ENCODE measurements at places on chromosomes 2 and 18. TPM values are rescaled to one million over a fixed set of nuclear protein-coding genes. Genes with fewer than 3 reads are reported as not detected.
A peak's percentile ranks its signal among the peaks of the same experiment; 100 is the strongest.

Gene TTLL4
- total RNA-seq = 6.0 TPM

Gene DNAJC5G
- 6.0 TPM for total RNA-seq

Gene TUBB8B
- not detected for total RNA-seq

GRCh38 chr2:35932276-35932963 is 423.2 kb upstream of the CRIM1 start:
- no peaks in the 10 kb centered on the region for H3K27me3 ChIP-seq
- no peak overlapping the region for H3K27ac ChIP-seq
- DNase-seq = no peak

Gene PRKAG3
- total RNA-seq = not detected

GRCh38 chr2:48548840-48549239 is 18.9 kb downstream of the STON1 start:
- DNase-seq = no peak
- H3K27ac ChIP-seq = no peak overlapping the region
- no peaks in the 10 kb centered on the region for H3K27me3 ChIP-seq
- H3K4me3 ChIP-seq = no peak overlapping the region
- H3K36me3 ChIP-seq = no peaks in the 10 kb centered on the region
- H3K4me1 ChIP-seq = no peaks in the 10 kb centered on the region

DNA sequence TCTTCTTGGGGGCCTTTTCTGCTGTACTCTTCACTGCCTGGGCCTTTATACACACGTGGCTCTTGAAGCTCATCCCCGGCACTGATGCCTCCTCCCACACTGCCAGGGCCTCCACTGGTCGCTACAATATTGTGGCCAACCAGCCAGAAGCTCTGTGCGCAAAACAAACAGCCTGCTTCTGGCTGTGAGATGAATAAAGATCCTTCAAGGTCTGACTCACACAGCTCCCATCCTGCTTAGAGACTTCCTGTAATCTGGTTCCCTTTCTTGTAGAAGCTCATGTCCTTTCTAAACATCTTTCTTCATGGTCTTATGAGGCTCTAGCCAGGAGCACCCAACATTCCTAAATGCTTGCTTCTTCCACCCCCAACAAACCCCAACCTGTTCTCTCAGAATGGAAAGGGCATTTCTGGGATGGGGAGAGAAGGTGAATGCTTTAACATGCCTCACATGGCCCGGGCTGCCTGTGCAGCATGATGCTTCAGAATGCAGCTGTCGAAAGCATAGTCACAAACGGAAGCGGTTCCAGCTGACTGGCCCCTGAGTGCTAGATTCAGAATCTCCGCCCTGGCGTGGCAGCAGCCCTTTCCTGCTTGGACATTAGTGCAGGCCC is 24.6 kb downstream of the NRP2 start:
- H3K27ac ChIP-seq = peak overlapping the region; percentile 11
- no peaks in the 10 kb centered on the region for H3K36me3 ChIP-seq
- H3K4me1 ChIP-seq = peaks cover 54% of the 10 kb centered on the region
- DNase-seq = peak; percentile 75
- no peak overlapping the region for H3K4me3 ChIP-seq
- H3K27me3 ChIP-seq = no peaks in the 10 kb centered on the region

- no peaks in the 10 kb centered on the region for H3K36me3 ChIP-seq
- H3K4me1 ChIP-seq = no peaks in the 10 kb centered on the region
- H3K27ac ChIP-seq = no peak overlapping the region
- no peaks in the 10 kb centered on the region for H3K27me3 ChIP-seq
- H3K4me3 ChIP-seq = no peak overlapping the region
Measured at GRCh38 chr2:196750977-196751631, 48.4 kb downstream of the GTF3C3 start.

GRCh38 chr2:16653083-16653375 is 12.6 kb downstream of the CYRIA start:
- no peak for DNase-seq
- H3K27ac ChIP-seq = peak overlapping the region; percentile 28
- H3K36me3 ChIP-seq = no peaks in the 10 kb centered on the region
- H3K4me1 ChIP-seq = peaks cover 81% of the 10 kb centered on the region
- H3K4me3 ChIP-seq = no peak overlapping the region
- H3K27me3 ChIP-seq = no peaks in the 10 kb centered on the region

- H3K4me3 ChIP-seq = no peak overlapping the region
- DNase-seq = no peak
- H3K27me3 ChIP-seq = no peaks in the 10 kb centered on the region
- H3K36me3 ChIP-seq = no peaks in the 10 kb centered on the region
- H3K4me1 ChIP-seq = peaks cover 12% of the 10 kb centered on the region
Measured at GRCh38 chr2:22276696-22277095, 1108.3 kb upstream of the KLHL29 start.

- no peak for DNase-seq
- no peak overlapping the region for H3K4me3 ChIP-seq
- no peak overlapping the region for H3K27ac ChIP-seq
- H3K36me3 ChIP-seq = no peaks in the 10 kb centered on the region
- no peaks in the 10 kb centered on the region for H3K27me3 ChIP-seq
- H3K4me1 ChIP-seq = peaks cover 32% of the 10 kb centered on the region
Measured at GRCh38 chr18:35467624-35468016, 30.1 kb downstream of the INO80C start.

- H3K36me3 ChIP-seq = no peaks in the 10 kb centered on the region
- no peak overlapping the region for H3K4me3 ChIP-seq
- H3K27ac ChIP-seq = no peak overlapping the region
- H3K4me1 ChIP-seq = peaks cover 8% of the 10 kb centered on the region
- DNase-seq = no peak
- no peaks in the 10 kb centered on the region for H3K27me3 ChIP-seq
Measured at GRCh38 chr2:39158351-39158750, 37.5 kb upstream of the SOS1 start.

Gene IL36G
- total RNA-seq = not detected

Gene KIAA2012
- not detected for total RNA-seq

Gene REG3A
- not detected for total RNA-seq

DNA sequence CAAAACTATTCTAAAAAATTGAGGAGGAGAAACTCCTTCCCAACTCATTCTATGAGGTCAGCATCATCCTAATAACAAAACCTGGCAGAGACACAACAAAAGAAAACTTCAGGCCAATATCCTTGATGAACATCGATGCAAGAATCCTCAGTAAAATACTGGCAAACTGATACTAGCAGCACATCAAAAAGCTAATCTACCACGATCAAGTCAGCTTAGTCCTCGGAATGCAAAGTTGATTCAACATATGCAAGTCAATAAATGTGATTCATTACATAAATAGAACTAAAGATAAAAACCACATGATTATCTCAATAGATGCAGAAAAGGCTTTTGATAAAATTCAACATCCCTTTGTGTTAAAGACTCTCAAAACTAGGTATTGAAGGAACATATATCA is 63.1 kb downstream of the EHBP1 start:
- H3K4me1 ChIP-seq = no peaks in the 10 kb centered on the region
- no peaks in the 10 kb centered on the region for H3K27me3 ChIP-seq
- H3K27ac ChIP-seq = no peak overlapping the region

Gene TUBA4B
- not detected for total RNA-seq

DNA sequence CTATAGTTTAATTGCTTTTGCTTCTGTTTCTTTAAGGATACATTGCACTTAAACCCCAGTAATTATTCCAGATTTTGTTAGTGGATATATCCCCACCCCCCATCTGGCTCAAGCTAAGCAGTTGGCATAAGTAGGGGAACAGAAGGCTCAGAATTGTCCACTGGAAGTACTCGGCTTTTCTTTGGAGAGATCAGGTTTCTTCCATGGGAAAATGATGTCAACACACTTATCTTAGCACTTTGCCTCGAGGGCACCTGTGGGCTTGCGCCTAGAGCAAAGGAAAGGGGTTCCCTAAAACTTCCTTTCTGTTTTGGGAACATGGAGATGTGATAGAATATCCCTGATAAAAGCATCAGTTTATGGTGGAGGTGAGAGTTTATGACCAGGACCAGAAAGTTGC is 130.6 kb downstream of the FMNL2 start:
- H3K27me3 ChIP-seq = no peaks in the 10 kb centered on the region
- H3K4me1 ChIP-seq = peaks cover 48% of the 10 kb centered on the region
- H3K4me3 ChIP-seq = no peak overlapping the region
- DNase-seq = no peak

DNA sequence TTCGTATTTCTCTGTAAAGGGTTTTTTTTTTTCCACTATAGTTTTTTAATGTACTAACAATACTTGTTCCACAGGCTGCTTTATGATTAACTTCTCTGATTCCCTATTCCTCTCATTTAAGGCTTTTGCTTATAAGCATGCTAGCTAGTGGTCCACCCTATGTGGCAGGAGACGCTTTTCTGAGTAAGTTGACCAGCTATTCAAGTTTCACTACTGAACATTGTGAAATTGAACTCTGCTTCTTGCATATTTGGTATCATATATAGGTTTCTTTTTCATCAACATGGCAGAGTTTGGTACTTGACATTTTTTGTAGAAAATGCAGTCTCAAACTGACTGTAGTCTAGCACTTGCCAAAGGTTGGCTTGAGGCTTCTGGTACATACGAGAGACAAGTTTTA is 74.2 kb downstream of the OTX1 start:
- H3K27ac ChIP-seq = no peak overlapping the region
- no peak overlapping the region for H3K4me3 ChIP-seq
- no peaks in the 10 kb centered on the region for H3K27me3 ChIP-seq
- no peaks in the 10 kb centered on the region for H3K36me3 ChIP-seq

Gene HOXD3
- total RNA-seq = 0.27 TPM

DNA sequence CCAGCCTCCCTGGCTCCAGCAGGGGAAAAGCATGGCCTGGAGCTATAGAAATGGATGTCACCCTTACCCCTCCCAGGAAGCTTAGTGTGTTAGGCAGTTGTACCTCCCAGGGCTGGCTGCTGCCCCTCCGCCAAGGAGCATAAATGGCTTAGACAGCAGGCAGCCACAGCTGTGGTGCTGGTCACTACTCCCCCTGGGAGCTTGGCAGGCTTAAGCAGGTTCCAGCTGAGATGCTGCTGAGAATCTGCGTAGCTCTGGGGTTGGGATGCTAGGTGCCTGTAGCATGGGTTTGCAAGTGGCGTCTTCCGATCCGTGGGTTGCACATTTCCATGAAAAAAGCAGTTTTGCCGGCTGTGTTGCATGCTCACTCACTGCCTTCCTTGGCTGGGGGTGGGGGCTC is 369.7 kb downstream of the CTNNA2 start:
- H3K27me3 ChIP-seq = peaks cover 5% of the 10 kb centered on the region
- no peaks in the 10 kb centered on the region for H3K4me1 ChIP-seq
- H3K4me3 ChIP-seq = no peak overlapping the region
- no peaks in the 10 kb centered on the region for H3K36me3 ChIP-seq
- no peak overlapping the region for H3K27ac ChIP-seq

DNA sequence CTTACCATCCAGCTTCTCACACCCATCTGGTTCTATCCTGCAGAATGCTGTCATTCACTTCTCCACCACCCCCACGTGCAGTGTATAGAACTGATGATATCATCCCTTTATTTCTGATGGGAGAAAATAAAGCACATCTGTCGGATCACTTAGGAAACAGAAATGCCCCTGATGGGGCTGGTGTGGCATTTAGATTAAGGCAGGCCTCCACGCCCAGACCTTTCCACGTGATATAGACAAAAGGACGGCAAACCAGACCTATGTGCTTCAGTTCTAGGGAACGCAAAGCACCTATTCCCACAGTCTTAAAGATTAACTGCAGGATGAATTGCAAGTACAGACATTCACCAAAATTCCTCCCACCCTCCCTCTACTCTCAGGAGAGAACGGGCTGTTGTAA is 27.6 kb upstream of the CABLES1 start:
- H3K36me3 ChIP-seq = no peaks in the 10 kb centered on the region
- peaks cover 10% of the 10 kb centered on the region for H3K4me1 ChIP-seq
- H3K27me3 ChIP-seq = no peaks in the 10 kb centered on the region
- no peak overlapping the region for H3K27ac ChIP-seq

Gene SIX3
- not detected for total RNA-seq

DNA sequence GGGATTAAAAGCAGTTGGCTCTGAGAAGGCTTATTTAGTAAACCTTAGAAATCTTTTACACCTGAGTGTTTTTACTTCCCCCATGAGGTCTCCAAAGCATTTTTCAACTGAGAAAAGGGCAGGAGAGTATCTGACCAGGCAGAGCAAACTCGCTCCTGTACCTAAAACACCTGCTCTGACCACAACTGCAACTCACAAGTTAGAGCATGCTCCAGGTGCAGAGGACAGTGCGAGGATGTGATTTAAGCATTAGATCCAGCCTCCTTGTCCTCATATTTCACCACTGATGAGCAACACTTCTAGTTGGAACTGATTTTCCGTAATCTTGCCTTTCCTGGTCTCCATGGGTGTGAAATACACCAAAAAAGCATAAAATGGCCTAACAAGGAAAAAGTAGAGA is 34.5 kb upstream of the TBC1D8 start:
- no peaks in the 10 kb centered on the region for H3K4me1 ChIP-seq
- no peak overlapping the region for H3K4me3 ChIP-seq
- no peak overlapping the region for H3K27ac ChIP-seq
- no peaks in the 10 kb centered on the region for H3K36me3 ChIP-seq
- no peaks in the 10 kb centered on the region for H3K27me3 ChIP-seq

DNA sequence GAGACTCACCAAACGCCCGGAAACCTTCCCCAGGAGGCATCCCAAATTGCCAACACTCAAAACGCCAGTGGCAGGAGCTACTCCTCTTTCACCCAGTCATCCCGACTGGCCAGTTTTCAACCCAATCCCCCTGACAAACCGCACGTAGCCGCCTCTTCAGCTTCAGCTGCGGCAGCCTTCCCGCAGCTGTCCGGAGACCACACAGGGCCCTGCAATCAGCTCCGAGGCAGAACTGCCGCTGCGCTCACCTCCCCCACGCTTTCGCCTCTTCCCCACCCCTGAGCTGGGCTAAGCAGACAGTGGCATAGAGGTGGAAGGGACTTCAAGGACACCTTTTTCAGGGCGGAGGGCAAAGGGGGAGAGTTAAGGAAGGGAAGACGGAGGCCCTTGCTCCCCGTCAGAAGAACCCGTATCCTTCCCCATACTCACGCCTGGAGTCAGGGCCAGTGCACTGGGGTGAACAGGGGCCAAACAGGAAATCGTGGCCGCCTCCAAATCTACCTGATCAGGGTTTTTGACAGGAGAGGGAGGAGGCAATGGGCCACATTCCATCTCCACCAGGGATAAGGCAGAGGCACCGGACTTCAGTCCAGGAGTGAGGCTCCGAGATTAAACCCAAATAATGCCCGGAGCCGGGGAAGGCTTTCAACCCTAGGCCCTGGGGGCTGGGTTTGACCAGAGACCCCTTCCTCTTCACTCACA is 16.9 kb downstream of the CYP26B1 start:
- no peak overlapping the region for H3K4me3 ChIP-seq
- peaks cover 2% of the 10 kb centered on the region for H3K27me3 ChIP-seq
- H3K27ac ChIP-seq = no peak overlapping the region

- H3K4me1 ChIP-seq = no peaks in the 10 kb centered on the region
- peaks cover 42% of the 10 kb centered on the region for H3K36me3 ChIP-seq
- H3K4me3 ChIP-seq = no peak overlapping the region
- H3K27me3 ChIP-seq = no peaks in the 10 kb centered on the region
- H3K27ac ChIP-seq = no peak overlapping the region
Measured at GRCh38 chr18:23551978-23552377, 34.3 kb downstream of the NPC1 start.

Gene INHBB
- total RNA-seq = 6.6 TPM

- no peaks in the 10 kb centered on the region for H3K36me3 ChIP-seq
- no peaks in the 10 kb centered on the region for H3K27me3 ChIP-seq
- no peak overlapping the region for H3K27ac ChIP-seq
Measured at GRCh38 chr18:72984290-72984689, 116.5 kb upstream of the NETO1 start.
